ENCODE measurements at places on chromosomes 2 and 18.

DNA sequence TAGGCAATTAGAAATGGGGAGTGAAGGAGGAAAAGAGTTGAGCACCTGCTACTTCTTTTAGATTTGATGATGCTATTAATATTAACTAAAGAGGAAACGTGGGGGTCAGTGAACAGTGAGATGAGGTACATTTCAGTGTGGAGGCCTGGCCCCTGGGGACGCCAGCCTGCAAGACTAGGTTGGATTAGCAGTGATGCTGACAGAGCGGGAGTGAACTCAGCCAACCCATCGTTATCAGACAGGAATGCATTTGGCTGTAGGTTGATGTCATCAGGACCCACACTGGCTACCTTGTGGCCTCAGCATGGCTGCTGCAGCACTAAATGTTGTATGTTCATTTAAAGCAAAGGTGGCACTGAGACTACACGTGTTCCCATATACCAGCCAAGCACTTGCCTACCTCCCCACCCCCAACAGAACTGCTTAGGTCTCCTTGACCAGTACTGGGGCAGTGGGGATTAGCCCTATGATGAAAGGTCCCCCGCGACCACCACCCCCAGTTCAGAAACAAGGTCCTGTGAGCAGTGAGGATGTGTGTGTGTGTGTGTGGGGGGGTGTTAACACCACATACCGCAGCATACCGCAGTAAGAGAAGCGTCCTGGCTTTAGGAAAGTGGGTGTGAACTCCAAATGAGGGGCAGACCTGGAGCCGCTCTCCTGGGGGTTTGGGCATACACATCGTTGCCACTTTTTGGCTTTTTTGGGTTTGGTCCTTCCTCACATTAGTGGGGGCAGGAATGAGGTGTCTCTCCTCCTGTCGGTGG, 26.0 kb downstream of the DGKD start:
- no peak for DNase-seq

- no peak for DNase-seq
Measured at GRCh38 chr18:77254711-77255405, 5.2 kb downstream of the GALR1 start.

- DNase-seq = no peak
Measured at GRCh38 chr2:15557887-15558311, 3.2 kb downstream of the NBAS start.

- no peak for DNase-seq
Measured at GRCh38 chr2:240451108-240451611, 15.7 kb downstream of the GPC1 start.

DNA sequence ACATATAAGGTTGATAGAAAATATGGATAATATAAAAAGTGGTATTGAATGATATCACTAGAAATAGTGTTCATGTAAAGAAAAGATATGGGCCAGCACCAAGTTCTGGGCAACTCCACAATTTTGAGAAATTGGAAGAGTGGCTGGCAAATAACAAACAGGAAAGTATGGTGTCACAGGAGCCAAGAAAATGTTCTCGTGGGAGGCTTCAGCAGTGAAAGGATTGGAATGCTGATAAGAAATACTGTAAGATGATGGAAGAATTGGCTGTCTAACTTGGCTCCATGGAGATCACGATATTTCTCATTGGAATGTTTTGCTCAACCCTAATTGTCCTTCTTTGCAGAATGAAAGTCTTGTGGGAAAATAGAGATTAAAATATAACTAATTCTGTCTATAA, 856.8 kb downstream of the DPP10 start:
- DNase-seq = no peak

GRCh38 chr2:7084601-7085000, 167.4 kb downstream of the RNF144A start:
- DNase-seq = no peak

GRCh38 chr2:233228376-233228775, 23.1 kb upstream of the ATG16L1 start:
- no peak for DNase-seq

GRCh38 chr2:191165176-191165643, 14.4 kb upstream of the STAT4 start:
- peak; percentile 25 for DNase-seq

DNA sequence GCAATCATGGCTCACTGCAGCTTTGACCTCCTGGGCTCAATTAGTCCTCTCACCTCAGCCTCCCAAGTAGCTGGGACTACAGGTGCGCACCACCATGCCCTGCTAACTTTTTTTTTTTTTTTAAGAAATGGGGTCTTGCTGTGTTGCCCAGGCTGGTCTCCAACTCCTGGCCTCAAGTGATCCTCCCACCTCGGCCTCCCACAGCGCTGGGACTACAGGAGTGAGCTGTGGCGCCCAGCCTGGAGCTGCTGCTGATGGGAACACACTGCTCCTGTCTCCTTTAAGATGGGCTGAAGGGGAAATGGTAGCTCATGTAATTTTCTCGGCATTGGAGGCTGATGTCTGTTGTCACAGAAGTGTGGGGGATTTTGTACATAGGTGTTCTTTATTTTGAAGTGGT, 34.9 kb upstream of the ADNP2 start:
- no peak for DNase-seq

DNA sequence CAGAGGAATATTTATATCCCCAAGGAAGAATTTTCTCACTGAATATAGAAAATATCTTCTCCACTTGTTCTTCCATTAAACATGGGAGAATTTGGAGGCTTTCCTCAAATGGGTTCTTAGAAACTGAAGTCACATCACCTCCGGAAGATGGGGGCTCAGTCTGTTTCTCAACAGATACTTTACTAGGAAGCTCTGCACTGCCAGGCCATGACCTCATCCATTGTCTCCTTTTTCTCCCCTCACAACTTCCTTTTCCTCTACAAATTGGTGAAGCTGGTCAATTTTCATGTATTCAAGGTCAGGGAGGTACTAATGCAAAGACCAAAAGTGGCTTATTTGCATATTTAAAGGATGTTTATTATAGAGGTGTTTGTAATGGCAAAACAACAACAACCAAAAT, 173.1 kb downstream of the RNF152 start:
- no peak for DNase-seq

GRCh38 chr2:191252699-191253098, 7.5 kb downstream of the MYO1B start:
- DNase-seq = no peak

- DNase-seq = no peak
Measured at GRCh38 chr2:234502919-234503285, 6.0 kb upstream of the ARL4C start.

- no peak for DNase-seq
Measured at GRCh38 chr2:18883616-18884456, 294.5 kb upstream of the NT5C1B start.
